Breast epithelium (tissue), 4 donors: ENCODE measurements at places on chromosomes 16 and 17. TPM values are rescaled to one million over a fixed set of nuclear protein-coding genes. Genes with fewer than 3 reads are reported as not detected.

The ITFG1 gene
- 55.2 TPM for total RNA-seq

GRCh38 chr17:5619088-5619740 lies 34.9 kb upstream of the NLRP1 start:
- no peak for DNase-seq

DNA sequence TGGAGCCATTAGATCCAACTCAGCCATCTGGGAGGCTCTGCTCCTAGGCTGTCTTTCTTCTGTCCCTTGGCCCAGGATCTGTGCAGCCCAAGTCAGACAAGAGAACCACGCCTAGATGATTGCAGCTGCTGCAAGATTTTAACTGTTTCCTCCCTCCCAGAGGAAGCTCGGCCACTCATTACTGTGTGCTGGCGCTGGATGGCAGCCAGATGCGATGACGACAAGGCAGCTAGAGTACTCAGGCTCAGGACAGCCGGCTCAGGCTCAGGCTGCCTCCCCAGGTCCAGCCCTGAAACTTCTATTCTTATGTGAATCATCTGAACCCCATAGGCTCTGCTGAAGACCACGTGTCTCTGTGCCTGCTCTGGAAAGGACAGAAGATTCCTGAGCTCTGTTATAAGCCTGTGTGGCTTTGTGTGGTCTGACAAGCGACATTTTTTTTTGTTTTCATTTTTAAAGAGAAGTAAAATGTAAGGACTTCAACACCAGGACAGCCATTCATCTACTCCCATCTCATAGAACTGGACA lies 32.1 kb upstream of the FBXW10B start:
- peak; percentile 81 for DNase-seq

The PRDM7 gene
- total RNA-seq = not detected

The KRT27 gene
- not detected for total RNA-seq

The TAOK2 gene
- 37.3 TPM for total RNA-seq

- DNase-seq = no peak
Measured at GRCh38 chr17:77458202-77459017, 317.6 kb downstream of the SEC14L1 start.

The NUPR1 gene
- total RNA-seq = 47.5 TPM

- DNase-seq = no peak
Measured at GRCh38 chr17:28343491-28343932, 8.0 kb downstream of the TNFAIP1 start.

GRCh38 chr16:47460359-47460710 lies 528 bp downstream of the ITFG1 start:
- DNase-seq = no peak

DNA sequence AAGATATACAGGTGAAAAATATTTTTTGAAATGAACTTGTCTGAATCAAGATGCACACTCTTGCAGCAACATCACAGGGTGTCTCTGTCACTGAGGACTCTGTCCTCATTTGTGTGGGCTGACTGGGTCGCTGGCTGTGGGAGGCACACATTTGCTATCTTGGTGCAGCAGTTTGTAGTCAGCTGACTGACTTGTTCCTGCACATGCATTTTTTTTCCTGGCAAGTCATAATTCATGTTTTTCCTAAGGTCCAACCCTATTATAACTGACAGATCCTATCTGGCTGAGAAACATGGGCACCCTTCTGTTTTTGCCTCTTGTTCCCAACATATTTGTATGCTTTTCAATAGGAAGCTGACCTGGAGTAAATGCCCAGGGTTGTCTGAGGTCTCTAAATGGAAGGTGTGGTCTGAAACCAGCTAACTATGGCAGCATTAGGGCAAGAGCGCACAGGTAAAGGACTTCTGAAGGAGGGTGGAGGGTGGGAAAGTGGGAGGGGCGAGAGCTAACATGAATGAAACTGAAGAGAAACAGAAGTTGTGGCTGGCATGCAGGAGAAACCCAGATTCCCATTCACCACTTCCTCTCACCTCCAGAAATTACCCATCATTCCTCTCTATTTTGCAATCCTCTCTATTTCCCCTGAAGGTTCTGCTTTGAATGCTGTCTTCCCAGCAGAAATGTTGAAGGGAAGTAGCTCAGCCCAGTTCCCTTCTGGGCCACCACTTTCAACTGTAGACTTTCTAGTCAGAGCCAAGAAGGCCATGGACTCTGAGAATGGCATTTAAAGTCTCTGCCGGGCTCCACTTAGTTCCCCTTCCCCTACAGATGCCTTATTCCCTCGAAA lies 166.1 kb downstream of the PRKCA start:
- DNase-seq = no peak

- DNase-seq = no peak
Measured at GRCh38 chr17:42676424-42677011, at the start of gene PLEKHH3. Gene PLEKHH3 (minus strand): TSS chr17:42676994. CDS start chr17:42676563, 431 bp downstream.

- no peak for DNase-seq
Measured at GRCh38 chr17:15909481-15909991, 35.4 kb upstream of the ADORA2B start.

The MRM3 gene
- 18.4 TPM for total RNA-seq

The KCNH4 gene
- total RNA-seq = not detected

The NOS2 gene
- 0.16 TPM for total RNA-seq

- no peak for DNase-seq
Measured at GRCh38 chr17:16971458-16972338, at the start of gene TNFRSF13B. Gene TNFRSF13B (minus strand): TSS chr17:16972118. CDS start chr17:16972075, 43 bp downstream.

GRCh38 chr17:79811011-79811867 lies 14.4 kb upstream of the CBX8 start:
- no peak for DNase-seq

GRCh38 chr17:53186001-53186400 lies 636.7 kb upstream of the KIF2B start:
- DNase-seq = no peak

The SRL gene
- 0.32 TPM for total RNA-seq

The CEP295NL gene
- total RNA-seq = 7.2 TPM

DNA sequence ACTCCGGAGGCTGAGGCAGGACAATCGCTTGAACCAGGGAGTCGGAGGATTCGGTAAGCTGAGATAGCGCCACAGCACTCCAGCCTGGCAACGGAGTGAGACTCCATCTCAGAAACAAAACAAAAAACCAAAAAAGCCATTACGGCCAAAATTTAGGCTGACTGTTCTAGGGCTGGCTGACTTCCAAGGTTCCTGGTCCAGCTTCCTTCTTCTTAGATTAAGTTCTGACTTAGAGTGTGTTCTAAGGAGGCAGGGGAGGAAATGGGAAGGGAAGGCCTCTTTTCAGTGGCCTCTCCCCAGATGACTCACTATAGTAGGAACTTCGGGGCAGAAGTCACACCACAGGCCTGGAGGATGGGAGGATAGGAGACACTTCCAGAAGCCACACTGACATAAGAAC lies 27.7 kb upstream of the CLEC18B start:
- DNase-seq = peak; percentile 44

GRCh38 chr17:28346199-28346580 lies 10.6 kb downstream of the TNFAIP1 start:
- no peak for DNase-seq
